Progenitor cell of endocrine pancreas (in vitro differentiated cells): ENCODE measurements at places on chromosomes 4 and X. TPM values are rescaled to one million over a fixed set of nuclear protein-coding genes. Genes with fewer than 3 reads are reported as not detected.

Gene NKX3-2
- total RNA-seq: 1.7 and 2.1 TPM in 2 replicates

- H3K4me3 ChIP-seq: peak overlapping the region; percentile 97
- no peaks in the 10 kb centered on the region for H3K36me3 ChIP-seq
- peaks cover 24% of the 10 kb centered on the region for H3K4me1 ChIP-seq
- peak overlapping the region; percentile 99 for H3K27ac ChIP-seq
Observed at GRCh38 chr4:169612871-169613859, 782 bp upstream of the NEK1 start.

GRCh38 chrX:40578039-40578695 is 2.6 kb upstream of the ATP6AP2 start:
- no peaks in the 10 kb centered on the region for H3K27me3 ChIP-seq
- no peaks in the 10 kb centered on the region for H3K36me3 ChIP-seq
- no peak overlapping the region for H3K4me3 ChIP-seq

- H3K27ac ChIP-seq: no peak overlapping the region
- no peaks in the 10 kb centered on the region for H3K27me3 ChIP-seq
- H3K4me3 ChIP-seq: no peak overlapping the region
- peaks cover 21% of the 10 kb centered on the region for H3K4me1 ChIP-seq
- DNase-seq: no peak
- H3K36me3 ChIP-seq: no peaks in the 10 kb centered on the region
Observed at GRCh38 chr4:157792716-157793115, 380.1 kb downstream of the GASK1B start.

DNA sequence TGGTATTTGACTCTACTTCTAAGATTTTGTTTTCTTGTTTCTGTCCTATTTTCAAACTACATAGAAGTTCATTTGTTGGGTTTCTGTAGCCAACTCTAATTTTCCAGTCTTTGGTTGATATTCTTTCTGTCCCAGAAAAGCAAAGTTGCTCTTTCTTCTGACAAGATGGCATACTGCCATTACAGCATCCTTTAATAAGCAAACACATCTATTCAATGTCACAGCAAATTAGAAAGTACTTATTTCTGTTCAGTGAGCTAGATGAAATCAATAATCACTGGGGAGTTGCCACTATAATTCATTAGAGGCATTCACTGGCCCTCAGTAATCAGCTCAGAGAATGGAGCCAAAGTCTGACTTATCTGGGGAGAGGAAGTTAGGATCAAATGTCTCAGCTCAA is 1258.0 kb upstream of the IGFBP7 start:
- H3K4me3 ChIP-seq: no peak overlapping the region
- no peak for DNase-seq
- no peaks in the 10 kb centered on the region for H3K36me3 ChIP-seq
- H3K4me1 ChIP-seq: peaks cover 19% of the 10 kb centered on the region
- H3K27ac ChIP-seq: no peak overlapping the region

DNA sequence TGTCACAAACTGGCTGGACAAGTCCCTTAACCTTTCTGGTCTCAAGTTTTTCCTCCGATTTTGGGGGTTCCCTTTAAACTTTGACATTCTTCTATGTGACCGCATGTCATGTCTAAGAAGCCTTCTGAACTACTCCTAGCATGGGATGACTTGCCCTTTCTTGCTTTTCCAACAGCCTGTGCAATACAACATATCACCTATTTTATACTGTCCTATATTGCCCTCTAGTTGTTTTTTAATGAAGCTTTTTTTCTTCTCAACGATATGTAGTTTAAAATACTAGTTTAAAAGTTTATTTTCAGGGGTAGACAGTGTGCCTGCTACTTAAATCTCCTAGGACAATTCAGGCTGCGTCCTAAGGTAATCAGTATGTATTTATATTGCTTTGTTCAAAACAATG is 1.0 kb upstream of the IGBP1 start:
- no peak for DNase-seq
- H3K27me3 ChIP-seq: no peaks in the 10 kb centered on the region
- peaks cover 6% of the 10 kb centered on the region for H3K4me1 ChIP-seq
- no peak overlapping the region for H3K4me3 ChIP-seq
- H3K27ac ChIP-seq: no peak overlapping the region

DNA sequence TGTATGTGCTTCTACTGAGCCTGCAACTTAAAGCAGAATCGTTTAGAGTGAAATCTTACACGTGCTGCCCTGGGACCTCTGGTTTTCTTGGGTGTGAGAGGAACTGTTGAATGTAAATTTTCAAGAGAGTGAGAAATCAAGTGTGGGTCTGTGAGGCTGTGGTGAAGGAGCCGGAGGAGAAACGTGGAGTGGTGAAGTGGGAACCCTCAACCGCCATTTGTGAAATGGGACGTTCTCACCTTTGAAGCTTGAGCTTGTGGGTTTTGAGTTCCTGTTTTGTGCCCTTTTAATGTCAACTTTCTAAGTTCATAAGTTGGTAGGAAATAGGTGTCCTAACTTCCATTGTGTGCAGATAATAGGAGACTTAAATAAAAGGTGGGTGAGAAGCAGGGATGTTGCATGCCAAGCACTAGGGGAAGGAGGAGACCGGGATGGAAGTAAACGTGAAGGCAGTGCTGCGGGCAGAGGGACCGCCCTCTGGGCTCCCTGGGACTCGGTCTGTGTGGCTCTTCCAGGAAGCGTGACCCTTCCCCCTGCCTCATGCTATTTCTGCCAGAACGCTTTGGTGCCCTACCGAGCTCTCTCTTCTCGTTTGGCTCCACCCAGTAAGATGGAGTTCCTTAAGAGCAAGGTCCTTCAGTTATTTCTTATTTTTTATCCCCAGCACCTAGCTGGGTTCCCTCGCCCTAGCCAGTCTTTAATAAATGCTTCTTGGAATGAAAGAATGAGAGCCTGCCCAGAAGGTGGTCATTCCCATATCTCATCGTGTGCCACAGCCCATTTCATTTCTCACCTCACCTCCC is 56.0 kb downstream of the TMEM131L start:
- no peaks in the 10 kb centered on the region for H3K27me3 ChIP-seq
- DNase-seq: no peak
- H3K27ac ChIP-seq: peak overlapping the region; percentile 54
- H3K4me1 ChIP-seq: peaks cover 39% of the 10 kb centered on the region

Gene CCNA2
- 24.6 and 27.3 TPM in 2 replicates for total RNA-seq

Gene GABRQ
- total RNA-seq: 0.10 and 0.18 TPM in 2 replicates

- no peak overlapping the region for H3K27ac ChIP-seq
- H3K4me1 ChIP-seq: peaks cover 11% of the 10 kb centered on the region
- H3K36me3 ChIP-seq: no peaks in the 10 kb centered on the region
- DNase-seq: no peak
- peaks cover 7% of the 10 kb centered on the region for H3K27me3 ChIP-seq
- H3K4me3 ChIP-seq: no peak overlapping the region
Observed at GRCh38 chr4:184267673-184268583, 50.3 kb upstream of the ENPP6 start.

- DNase-seq: no peak
- H3K4me3 ChIP-seq: no peak overlapping the region
- H3K36me3 ChIP-seq: no peaks in the 10 kb centered on the region
- H3K4me1 ChIP-seq: no peaks in the 10 kb centered on the region
Observed at GRCh38 chr4:177687117-177687516, 244.9 kb upstream of the AGA start.

Gene CCSER1
- total RNA-seq: 11.6 and 11.7 TPM in 2 replicates

GRCh38 chr4:186029571-186030398 is 39.2 kb upstream of the TLR3 start:
- no peak overlapping the region for H3K4me3 ChIP-seq
- H3K36me3 ChIP-seq: peaks cover 6% of the 10 kb centered on the region
- peaks cover 22% of the 10 kb centered on the region for H3K27me3 ChIP-seq
- no peak overlapping the region for H3K27ac ChIP-seq

Gene FAT4
- 1.7 and 2.5 TPM in 2 replicates for total RNA-seq

Gene HSFX4
- total RNA-seq: not detected in 2 replicates

Gene PNMA6A
- 6.9 and 7.0 TPM in 2 replicates for total RNA-seq

Gene ETDA
- total RNA-seq: not detected in 2 replicates

- no peaks in the 10 kb centered on the region for H3K27me3 ChIP-seq
- DNase-seq: no peak
- no peak overlapping the region for H3K27ac ChIP-seq
- no peaks in the 10 kb centered on the region for H3K36me3 ChIP-seq
Observed at GRCh38 chrX:100264200-100264599, 145.9 kb downstream of the PCDH19 start.

DNA sequence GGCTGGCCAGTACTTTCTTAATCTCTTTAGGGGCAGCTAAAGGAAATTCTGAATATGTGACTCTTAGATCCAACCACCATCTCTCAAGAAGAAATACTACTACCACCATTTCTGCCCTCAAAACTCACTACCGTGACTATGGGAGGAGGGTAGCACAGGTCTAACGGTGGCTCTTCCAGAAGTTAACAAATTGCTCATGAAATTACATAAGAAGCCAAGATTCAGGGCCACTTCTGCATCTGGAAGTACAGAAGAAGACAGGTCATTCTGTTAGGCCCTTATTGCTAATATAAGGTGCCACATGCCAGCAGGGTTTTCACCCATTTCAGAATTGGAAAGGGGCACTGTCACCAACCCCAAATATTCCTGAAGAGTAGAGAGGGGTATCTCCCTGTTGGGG is 19.6 kb upstream of the NKRF start:
- H3K27me3 ChIP-seq: no peaks in the 10 kb centered on the region
- no peaks in the 10 kb centered on the region for H3K4me1 ChIP-seq
- H3K4me3 ChIP-seq: no peak overlapping the region
- no peak for DNase-seq
- peaks cover 10% of the 10 kb centered on the region for H3K36me3 ChIP-seq

Gene WDR17
- total RNA-seq: 5.1 and 5.2 TPM in 2 replicates
